ENCODE measurements at places on chromosomes 2 and 18.

DNA sequence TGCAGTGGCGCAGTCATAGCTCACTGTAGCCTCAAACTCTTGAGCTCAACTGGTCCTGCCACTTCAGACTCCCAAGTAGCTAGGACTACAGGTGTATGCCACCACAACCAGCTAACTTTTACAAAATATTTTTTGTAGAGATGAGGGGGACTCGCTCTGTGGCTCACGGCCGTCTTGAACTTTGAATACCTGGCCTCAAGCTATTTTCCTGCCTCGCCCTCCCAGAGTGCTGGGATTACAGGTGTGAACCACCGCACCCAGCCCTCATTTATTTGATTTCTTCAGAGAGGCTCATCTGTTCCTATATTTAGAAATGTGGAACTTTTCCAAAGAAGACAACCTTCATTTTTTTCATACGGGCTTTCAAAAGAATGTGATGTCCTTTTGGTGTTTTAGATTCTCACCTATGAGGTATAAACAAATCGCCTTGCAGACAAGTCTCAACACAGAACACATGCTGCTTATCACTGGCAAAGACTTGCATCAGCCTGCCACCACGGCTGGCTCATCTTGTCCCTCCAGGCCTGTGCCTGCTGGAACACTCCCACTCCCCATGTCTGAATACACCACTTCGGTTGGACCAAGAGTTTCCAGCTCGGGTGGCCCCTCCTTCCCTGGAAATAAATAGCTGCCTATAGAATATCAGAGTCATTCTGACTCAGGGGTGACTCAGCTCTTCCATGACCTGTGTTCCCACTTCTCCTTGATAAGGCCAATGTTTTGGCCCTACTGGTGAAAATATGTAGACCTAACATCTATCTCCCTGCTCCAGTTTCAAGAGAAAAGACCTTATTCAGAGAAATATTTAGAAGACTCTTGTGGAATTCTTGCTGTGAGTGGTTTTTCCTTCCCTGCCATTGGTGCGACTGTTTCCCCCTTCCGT lies 202.6 kb downstream of the TGIF1 start:
- no peak for DNase-seq

DNA sequence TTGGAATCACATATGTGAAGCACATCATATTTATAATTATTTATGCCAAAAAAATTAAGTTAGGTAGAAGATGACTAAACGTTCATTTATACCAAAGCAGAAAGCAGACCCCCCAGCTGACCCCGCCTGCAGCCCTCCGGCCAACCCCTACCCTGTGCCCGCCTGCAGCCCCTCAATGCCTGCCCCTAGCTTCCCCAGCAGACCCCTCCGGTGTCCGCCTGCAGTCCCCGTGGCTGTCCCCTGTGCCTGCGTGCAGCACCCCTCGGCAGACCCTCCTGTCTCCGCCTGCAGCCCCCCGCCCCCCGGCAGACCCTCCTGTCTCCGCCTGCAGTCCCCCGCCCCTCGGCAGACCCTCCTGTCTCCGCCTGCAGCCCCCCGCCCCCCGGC lies 136.2 kb downstream of the NFATC1 start:
- DNase-seq: peak; percentile 11

- no peak for DNase-seq
Measured at GRCh38 chr2:9736021-9736420, 105.2 kb upstream of the YWHAQ start.

DNA sequence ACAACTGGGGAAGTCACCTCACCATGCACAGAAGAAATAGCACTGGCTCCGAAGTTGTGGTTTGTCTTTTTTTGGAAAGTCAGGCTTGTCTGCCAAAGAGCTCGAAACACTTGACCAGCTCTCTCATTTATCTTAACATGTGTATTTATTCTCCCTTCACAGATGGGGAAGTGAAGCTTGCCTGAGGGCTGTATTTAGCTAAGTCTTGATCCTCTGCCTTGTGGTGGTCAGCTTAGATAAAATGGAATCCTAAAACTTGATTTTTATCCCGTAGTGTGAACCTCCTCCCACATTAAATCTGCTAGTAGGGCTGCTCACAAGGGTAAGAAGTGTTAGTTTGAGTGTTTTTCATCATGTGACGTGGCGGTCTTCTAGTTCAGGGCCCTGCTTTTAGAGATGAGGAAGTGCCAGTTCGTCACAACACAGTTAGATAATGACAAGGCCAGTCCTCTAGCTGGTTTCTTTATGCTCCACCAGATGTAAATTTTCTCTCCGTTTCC lies 89.7 kb downstream of the TMEM247 start:
- no peak for DNase-seq

GRCh38 chr2:191325651-191326365 lies 80.6 kb downstream of the MYO1B start:
- DNase-seq: no peak

DNA sequence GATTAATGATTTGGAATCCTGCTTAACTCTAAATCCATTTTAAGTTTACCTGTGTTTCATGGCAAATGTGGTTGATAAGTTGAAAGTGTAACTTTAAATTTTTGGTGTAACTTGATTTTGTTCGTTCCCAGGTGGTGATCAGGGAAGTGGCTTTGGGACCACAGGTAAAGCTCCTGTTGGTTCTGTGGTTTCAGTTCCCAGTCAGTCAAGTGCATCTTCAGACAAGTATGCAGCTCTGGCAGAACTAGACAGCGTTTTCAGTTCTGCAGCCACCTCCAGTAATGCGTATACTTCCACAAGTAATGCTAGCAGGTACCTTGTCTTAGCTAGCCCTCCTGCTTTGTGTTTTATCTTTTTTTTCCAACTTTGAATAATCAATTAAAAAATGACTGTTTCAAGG lies 62.8 kb downstream of the AGFG1 start:
- DNase-seq: no peak

DNA sequence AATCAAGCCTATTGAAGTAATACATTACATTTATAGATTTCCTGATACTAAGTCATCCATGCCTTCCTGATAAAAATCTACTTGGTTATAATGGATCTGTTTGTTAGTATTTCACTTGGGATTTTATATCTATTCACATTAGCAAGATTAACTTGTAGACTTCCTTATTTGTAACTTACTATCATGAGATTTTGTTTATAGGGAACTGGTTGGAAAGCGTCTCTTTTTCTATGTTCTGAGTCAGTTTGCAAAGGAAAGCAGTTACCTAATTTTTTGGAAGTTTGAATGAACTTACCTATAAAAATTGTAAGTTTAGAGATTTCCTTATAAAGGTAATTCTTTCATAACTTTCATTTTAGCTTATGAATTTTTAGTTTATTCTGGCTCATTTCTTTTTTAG lies 141.4 kb downstream of the SMAD7 start:
- no peak for DNase-seq

- no peak for DNase-seq
Measured at GRCh38 chr2:237723602-237724001, 75.0 kb upstream of the RBM44 start.

DNA sequence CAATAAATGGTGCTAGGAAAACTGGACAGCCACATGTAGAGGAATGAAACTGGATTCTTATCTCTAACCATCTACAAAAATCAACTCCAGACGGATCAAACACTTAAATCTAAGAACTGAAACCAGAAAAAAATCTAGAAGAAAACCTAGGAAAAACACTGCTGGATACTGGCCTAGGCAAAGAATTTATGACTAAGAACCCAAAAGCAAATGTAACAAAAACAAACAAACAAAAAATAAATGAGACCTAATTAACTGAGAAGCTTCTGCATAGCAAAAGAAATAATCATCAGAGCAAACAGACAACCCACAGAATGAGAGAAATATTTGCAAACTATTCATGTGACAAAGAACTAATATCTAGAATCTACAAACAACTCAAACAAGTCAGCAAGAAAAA lies 314.0 kb upstream of the REV1 start:
- DNase-seq: no peak

- no peak for DNase-seq
Measured at GRCh38 chr2:68740400-68740914, 5.8 kb downstream of the ARHGAP25 start.

- no peak for DNase-seq
Measured at GRCh38 chr2:6475155-6475940, 390.4 kb downstream of the CMPK2 start.

GRCh38 chr2:232647261-232647660 lies 13.9 kb downstream of the EFHD1 start:
- DNase-seq: no peak

DNA sequence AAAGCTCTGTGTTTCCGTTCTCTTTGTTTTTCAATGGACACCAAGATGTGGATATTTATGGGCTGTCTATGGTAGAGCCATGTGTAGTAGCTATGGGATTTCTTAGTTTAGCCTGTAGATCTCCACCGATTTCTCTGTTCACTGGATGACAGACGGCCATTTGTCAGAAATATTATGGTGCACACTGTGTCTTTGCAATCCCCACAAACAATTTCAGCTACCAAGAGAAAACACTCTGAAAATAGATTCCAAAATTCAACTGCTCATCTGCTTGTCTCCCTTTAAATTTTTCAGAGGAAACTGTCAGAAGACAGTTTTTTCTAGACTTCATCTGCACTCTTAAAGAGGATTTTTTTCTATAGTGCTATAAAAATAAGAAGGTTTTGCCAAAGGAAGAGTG lies 166.8 kb downstream of the CD226 start:
- no peak for DNase-seq

DNA sequence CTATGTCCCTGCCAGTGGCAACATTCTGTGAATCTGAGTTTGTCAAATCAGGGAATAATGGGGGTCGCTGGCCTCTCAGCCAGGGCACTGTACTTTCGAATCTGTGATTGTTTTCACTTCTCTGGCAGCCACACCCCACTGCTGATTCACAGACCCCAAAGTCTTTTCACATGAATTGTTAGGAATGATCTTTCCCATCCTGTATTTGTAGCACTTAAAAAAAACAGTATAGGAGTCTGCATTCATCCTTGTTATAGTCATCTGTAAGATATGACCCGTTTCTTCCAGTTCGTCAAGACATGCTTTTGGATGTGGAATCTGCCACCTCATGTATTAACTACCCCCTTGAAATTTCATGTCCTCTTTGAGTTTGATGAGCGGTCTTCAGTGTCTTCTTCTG lies 928 bp downstream of the NAGK start:
- DNase-seq: no peak

DNA sequence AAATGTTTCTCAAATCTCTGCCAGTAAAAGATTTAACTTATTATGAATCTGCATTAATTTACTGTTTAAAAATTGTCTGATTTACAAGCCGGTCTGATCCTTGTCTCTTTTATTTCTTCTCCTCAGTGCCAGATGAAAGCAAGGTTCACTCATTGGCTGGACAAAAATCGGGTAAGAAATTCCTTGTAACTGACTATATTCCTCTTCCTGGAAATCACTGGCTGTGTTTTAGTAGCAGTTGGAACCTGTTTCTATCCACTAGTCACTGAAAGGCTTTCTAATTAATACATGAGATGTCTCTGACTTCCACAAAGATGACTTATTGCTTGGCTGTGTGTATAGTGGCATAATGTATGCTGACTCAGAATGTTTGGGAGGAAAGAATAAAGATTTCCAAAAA lies 436.6 kb upstream of the NRP2 start:
- no peak for DNase-seq

GRCh38 chr2:148162871-148163270 lies 142.0 kb downstream of the MBD5 start:
- DNase-seq: no peak

- peak; percentile 67 for DNase-seq
Measured at GRCh38 chr2:96470636-96471035, 34.5 kb downstream of the NEURL3 start.

- DNase-seq: no peak
Measured at GRCh38 chr18:6161549-6161948, 253.2 kb downstream of the L3MBTL4 start.

DNA sequence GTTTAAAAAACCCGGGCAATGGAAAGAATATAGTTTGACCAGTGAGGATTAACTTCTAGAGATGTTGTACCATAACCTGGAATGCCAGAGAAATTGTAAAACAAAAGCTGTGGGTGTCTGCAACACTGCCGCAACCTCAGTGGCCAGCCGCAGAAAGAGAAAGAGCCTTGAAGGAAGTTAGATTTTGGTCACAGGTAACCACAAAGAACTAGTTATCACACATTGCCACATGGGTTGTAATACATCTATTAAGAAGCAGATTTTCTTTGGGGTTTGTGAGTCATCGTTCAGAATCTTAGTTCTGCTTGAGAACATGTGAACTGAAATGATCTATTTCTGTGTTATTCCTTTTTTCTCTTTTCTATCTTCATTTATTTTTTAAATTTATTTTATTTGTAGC lies 222.9 kb upstream of the AGAP1 start:
- no peak for DNase-seq

- DNase-seq: no peak
Measured at GRCh38 chr2:121263996-121264715, 20.8 kb downstream of the TFCP2L1 start.

GRCh38 chr2:38013158-38013752 lies 62.7 kb downstream of the CYP1B1 start:
- DNase-seq: no peak

- DNase-seq: no peak
Measured at GRCh38 chr18:32868406-32868805, 95.6 kb upstream of the KLHL14 start.

GRCh38 chr2:9168821-9169221 lies 37.8 kb upstream of the ASAP2 start:
- no peak for DNase-seq

- no peak for DNase-seq
Measured at GRCh38 chr18:47280121-47280520, 28.7 kb upstream of the SKOR2 start.

- DNase-seq: no peak
Measured at GRCh38 chr2:138777996-138778395, 2.2 kb downstream of the NXPH2 start.

DNA sequence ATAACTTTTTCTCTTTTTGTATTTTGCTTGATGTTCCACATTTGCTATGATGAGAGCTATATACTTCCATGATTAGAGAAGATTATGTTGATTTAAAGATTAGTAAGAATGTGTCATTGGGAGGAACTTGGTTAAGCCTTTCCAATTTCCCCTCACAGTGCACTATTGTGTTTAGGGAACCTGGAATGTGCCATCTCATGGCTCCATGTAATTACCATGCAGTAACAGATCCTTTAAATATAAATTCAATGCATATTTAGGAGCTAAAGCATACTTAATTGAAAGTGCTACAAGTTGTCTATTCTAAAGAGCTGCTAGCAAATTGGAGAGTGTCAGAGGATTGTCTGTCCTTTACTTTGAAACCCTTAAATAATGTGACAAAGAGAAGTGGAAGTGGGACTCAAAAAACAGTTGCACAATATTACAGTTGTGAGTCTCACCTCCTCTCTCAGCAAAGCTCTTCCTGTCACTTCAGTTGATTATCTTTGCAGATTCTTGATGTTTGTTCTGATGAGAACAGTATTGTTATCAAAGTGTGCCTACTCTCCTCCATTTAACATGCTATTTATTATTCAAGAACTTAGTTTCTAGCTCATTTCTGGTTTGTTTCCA lies 1162.7 kb upstream of the ZEB2 start:
- no peak for DNase-seq

DNA sequence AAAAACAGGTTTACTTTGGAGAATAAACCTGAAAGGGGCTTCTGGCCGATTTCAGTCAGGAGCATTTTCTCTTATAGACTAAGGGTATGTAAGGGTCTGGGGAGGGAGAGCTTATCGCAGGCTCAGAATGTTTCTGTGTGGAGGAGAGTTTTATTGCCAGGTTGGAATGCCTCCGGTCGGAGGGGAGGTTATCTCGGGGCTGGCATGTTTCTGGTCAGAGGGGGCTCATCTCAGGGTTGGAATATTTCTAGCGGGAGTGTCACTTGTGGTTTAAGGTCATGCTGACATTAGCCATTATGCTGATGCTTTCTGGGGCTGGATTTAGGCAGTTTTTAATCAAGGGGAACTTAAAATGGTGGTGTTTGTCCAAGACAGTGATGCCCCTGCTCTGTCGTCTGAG lies 333.6 kb downstream of the METTL4 start:
- no peak for DNase-seq
